ENCODE measurements at places on chromosomes 3 and 15. TPM values are rescaled to one million over a fixed set of nuclear protein-coding genes. Genes with fewer than 3 reads are reported as not detected.

Gene AP2M1
- total RNA-seq: 564 TPM

Gene SLC27A2
- 0.30 TPM for total RNA-seq

Gene EPHB3
- 3.9 TPM for total RNA-seq

Gene PLA1A
- 0.32 TPM for total RNA-seq

Gene CACNA2D3
- total RNA-seq: not detected

Gene SST
- not detected for total RNA-seq

Gene SEMA3G
- total RNA-seq: 0.09 TPM

Gene KIF15
- total RNA-seq: 5.8 TPM

Gene CRYBG3
- 46.2 TPM for total RNA-seq

Gene ATP1B3
- 101 TPM for total RNA-seq

Gene ADPGK
- total RNA-seq: 123 TPM

Gene KLHL18
- total RNA-seq: 23.8 TPM

Measured in smooth muscle cell of the umbilical artery (primary cell).